ENCODE measurements at places on chromosomes 11 and 22.
A peak's percentile ranks its signal among the peaks of the same experiment; 100 is the strongest.

GRCh38 chr22:24599514-24599913 is 3.5 kb upstream of the GGT1 start:
- DNase-seq = no peak

DNA sequence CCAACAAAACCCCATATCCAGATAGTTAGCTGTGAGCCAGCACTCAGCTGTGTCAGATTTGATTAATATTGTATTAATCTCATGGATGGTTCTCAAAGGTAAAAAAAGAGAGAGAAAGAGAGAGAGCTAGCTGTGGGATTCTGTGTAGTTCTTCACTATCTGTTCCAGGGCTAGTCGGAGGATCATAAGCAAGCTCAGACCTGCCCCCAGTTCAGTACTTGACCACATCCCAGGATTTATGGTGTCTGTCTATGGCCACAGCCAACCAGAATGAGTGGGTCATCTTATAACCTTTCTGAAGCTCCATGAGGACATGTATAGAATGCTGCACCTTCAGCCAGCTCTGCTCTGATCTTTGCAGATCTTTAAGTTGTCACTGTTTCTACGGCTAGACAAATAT is 13.5 kb upstream of the B3GNT6 start:
- no peak for DNase-seq

DNA sequence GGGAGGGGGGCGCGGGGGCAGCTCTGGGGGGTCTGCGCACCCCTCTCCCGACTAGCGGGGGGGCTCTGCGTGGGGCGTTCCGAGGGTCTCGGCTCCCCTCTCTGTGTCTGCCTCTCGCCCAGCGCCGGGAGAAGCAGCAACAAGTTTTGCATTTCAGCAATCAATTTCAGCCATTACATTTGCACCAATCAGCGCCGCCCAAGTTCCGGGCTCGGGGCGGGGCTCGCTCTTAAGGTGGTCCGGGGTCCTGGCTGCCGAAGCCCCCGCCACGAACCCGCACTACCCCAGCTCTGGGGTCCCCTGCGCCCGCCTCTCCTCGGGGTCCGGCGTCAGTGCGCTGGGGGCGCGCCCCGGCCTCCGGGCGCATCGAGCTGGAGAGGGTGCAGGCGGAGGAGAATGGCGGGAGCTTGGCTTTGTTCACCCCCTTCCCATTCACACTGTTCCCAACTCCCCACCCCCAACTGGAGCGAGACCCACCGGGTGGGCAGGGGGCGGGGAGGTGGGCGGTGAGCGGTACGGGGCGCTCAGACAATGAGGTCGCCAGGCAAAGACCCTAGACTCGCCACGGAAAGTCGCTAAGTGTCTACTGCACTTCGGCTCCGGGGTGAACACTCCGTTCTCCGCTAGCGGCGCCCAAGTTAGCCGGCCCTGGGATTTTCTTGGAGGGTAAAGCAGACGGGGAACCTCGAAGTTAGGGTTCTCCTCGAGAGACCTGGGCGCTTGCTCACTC is at the start of gene MN1:
Gene MN1, minus strand, starts transcription at position 141 of the 730 bp plus-strand sequence. CDS start 1,213 bp downstream, outside the sequence.
- no peak for DNase-seq

DNA sequence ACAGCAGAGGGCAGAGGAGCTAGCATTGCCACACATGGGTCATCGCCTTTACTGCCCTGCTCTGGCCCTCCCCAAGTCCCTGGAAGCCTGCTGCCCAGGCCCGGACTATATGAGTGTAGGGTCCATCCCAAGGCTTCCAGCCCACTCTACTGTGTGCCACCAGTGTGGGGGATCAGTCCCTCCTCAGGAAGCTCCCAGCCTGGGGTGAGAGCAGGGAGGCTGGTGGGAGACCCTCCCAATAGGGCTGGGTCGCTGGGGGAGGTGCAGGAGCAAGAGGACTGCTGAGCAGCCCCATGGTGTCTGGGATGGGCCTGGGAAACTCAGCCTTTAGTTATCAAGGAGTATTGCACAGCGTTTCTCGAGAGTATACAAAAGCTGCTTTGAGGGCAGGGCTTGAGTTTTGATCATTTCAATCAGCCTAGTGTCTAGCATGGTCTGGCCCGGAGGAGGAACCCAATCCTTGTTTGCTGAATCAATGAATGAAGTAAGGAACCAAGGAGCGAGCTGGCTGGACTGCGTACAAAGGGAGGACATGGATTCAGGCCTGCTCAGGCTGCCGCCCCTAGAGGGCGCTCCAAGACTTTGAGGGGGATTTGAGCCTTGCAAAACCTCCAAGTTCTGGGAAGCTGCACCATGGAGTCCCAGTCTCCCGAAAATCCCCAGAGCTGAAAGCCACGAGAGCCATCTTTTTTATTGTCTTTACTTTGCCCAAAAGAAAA is 89.0 kb upstream of the PARVA start:
- DNase-seq = peak; percentile 94

DNA sequence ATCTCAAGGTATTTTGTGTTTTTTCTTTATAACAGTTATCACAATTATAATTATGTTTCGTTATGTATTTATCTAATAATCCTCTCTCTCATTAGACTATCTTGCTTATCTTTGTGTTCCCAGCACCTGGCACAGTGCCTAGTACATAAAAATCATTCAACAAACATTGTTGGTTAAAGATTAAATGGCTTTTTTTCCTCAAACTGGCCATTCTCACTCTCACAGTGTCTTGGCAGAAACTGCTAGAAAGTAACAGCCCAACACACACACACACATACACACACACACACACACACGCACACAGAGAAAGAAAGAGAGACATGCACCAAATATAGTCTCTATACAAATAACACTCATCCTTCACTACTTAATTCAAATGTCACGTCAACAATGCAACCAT is 36.8 kb downstream of the OR10A6 start:
- DNase-seq = no peak

- DNase-seq = no peak
These were observed 335.3 kb downstream of the MN1 start for GRCh38 chr22:27466229-27466628.

GRCh38 chr22:19764636-19765476 is 4.3 kb downstream of the TBX1 start:
- no peak for DNase-seq

- DNase-seq = peak; percentile 13
These were observed 27.2 kb upstream of the GLYATL1 start for GRCh38 chr11:58912124-58912523.

DNA sequence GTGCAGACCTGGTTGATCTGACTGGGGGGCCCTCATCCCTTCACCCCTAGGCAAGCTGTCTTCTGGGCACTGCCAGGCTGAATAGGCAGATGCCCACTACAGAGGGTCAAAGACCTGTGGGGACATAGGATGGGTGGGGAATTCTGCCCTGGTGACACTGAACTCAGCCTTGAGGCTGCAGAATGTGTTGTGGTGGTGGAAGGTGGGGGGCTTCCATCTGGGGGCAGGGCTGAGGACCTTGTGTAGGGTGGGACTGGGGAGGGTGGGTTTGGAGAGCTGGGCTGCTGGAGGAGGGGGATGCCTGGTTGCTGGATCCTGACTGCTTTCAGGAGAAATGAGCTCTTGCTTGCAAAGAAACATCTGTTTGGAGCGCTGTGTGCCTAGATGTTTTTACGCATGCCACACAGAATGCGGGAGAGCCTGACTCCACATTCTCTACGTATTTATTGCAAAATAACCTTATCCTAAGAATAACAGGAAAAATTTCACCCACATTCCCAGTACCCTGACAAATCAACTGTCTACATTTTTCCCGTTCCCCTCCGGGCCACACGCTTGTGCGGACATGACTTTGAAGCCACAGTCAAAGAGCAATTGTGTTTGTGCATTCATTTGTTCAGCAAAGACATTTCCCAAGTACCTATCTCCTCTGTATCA is 18.3 kb downstream of the SMIM38 start:
- DNase-seq = peak; percentile 3

- no peak for DNase-seq
These were observed 50.0 kb upstream of the CLTCL1 start for GRCh38 chr22:19341500-19341899.

DNA sequence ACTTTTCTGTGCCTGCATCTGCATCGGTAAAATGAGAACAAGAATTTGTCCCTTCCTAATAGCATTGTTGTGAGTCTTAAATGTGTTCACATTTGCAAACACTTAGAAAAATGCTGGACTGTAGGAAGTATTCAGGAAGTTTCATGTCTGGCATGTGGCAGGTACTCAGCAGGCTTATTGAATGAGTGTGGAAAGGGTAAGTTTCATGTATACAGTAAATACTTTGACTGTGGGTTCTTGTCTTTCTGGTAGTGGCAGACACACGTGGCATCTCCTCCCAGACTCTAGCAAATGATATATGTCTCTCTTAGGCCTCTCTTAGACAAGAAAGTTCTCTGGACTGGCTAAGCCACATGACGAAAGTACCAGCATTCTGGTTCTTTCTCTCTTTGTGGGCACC is 179.2 kb downstream of the C11orf91 start:
- no peak for DNase-seq

DNA sequence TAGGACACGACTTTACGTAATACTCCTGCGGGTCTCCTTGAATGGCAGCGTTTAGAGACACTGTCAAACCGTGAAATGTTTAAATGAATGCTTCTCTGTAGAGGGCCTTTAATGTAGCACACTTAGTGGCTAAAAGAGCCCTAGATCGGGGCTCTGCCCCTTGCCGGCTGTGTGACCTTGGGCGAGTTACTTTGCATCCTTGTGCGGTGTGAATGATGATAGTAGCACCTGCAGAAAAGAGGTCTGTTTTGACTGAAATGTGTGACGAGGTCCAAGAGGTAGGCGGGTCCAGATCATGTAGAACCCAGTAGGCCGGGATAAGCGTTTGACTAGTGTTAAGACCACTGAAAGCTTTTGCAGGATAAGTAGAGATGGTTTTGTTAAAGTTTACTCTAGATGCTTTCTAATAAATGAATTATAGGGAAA is 866 bp downstream of the MED17 start:
- DNase-seq = no peak

GRCh38 chr11:69194396-69194795 is 38.7 kb downstream of the SMIM38 start:
- DNase-seq = no peak

DNA sequence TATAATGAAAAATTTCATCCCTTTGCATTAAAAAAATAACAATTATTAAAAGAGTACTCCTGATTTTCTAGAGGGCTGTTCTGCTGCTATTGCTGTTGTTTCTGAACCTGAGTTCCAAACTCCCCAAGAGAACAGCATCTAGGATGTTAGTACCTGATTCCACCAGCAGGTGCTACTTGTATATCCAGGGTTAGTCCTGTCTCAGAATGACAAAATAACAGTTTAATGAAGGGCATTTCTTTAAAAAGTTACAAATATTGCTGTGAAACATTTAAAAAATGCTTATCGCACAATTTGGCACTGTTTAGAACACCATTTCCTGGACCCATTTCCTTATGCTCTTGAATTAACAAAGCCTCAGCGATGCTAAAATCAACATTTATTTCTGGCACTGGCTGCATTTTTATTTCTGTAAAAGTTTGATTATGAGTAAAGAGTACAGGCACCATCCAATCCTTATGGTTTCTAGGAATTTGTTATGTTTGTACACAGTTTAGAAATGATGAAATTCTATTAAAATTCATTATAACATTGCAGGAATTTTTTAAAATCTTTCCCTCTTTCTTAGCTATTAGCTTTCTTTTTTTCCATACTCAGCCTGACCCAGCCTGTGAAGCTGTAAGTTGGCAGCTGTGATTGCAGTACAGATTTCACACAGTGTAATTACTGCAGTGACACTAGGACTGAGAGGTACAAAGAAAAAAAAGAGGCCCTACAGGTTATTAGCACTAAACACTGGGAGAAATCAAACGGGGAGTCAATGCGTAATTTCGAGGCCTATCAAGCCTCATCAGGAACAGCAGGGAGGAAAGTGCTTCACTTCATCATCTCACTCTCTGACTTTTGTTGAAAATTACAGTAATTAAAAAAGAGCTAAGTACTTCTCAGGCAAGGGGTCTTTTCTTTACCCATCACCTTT is 208.8 kb downstream of the DCDC1 start:
- no peak for DNase-seq

GRCh38 chr11:61963282-61964057 is 4.0 kb downstream of the FTH1 start:
- peak; percentile 48 for DNase-seq

DNA sequence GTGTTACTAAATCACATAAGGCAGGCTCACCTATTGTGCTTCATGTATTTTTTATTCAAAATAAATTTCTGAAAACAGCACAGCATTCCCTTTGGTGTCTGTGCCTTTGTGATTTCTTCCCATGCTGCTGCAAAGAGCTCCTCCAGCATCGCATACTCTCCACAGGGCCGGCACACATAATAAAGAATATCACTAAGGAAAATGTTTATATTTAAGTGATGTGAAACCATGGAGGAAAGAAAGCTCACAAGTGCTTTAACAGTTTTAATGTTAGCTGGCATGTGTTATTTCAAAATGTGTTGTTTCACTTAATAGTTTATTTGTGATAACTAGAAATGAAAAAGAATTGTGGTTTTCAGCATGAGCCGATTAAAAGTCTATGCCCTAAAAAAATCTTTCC is 241.3 kb upstream of the ANO3 start:
- DNase-seq = no peak

DNA sequence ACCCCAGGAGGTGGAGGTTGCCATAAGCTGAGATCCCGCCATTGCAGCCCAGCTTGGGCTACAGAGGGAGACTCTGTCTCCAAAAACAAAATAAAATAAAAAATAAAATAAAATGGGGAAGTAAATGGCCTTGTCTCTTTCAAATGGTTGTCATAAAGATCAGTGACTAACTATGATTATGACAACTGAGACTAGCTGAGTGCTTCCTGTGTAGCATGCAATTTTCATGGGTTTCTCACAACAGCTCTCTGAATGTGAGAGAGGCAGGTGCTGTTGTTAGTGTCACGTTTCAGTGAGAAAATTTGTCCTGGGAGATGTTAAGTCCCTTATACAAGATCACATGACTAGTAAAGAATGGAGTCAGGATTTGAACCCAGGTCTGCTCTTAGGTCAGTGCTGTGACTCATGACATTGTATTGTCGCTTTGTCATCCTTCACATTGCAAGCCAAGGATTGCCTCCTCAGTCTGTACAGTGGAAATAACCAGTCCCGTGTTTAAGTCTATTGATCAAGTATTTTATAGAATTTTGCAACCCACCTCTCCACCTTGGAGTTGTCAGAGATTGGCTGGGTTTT is 163.3 kb upstream of the CCDC90B start:
- no peak for DNase-seq

- DNase-seq = no peak
These were observed 149.4 kb upstream of the NCAM1 start for GRCh38 chr11:112811783-112812182.

- no peak for DNase-seq
These were observed 35.3 kb downstream of the EXPH5 start for GRCh38 chr11:108558222-108558621.

GRCh38 chr11:127789927-127790326 is 789.4 kb upstream of the KIRREL3 start:
- no peak for DNase-seq

- no peak for DNase-seq
These were observed 37.8 kb downstream of the DLG2 start for GRCh38 chr11:85589373-85589772.

GRCh38 chr11:75639762-75640181 is 29.1 kb downstream of the MAP6 start:
- peak; percentile 27 for DNase-seq

GRCh38 chr11:81039916-81040524 is 1599.2 kb upstream of the TENM4 start:
- DNase-seq = no peak

GRCh38 chr11:96794152-96794551 is 404.3 kb downstream of the JRKL start:
- DNase-seq = no peak

Data from HFFc6 (cell line).